ENCODE measurements at places on chromosomes 7 and 10.

DNA sequence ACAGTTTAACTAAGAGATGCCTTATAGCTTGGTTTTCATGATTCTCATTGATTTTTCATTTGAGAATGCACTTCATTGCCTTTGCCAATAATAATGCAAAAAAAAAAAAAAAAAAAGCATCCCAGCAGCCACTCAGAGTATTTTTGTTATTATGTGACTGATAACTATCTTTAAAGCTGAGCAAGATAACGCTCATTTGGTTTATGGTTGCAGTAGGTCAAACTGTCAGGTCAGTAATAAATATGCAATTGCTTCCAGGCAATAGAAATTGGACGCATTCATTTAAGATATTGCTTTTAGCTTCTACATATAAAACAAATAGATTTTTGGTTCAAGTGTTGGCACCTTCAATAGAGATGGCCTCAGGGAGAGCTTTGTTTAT lies 215.1 kb downstream of the PRPF18 start:
- no peak for DNase-seq

DNA sequence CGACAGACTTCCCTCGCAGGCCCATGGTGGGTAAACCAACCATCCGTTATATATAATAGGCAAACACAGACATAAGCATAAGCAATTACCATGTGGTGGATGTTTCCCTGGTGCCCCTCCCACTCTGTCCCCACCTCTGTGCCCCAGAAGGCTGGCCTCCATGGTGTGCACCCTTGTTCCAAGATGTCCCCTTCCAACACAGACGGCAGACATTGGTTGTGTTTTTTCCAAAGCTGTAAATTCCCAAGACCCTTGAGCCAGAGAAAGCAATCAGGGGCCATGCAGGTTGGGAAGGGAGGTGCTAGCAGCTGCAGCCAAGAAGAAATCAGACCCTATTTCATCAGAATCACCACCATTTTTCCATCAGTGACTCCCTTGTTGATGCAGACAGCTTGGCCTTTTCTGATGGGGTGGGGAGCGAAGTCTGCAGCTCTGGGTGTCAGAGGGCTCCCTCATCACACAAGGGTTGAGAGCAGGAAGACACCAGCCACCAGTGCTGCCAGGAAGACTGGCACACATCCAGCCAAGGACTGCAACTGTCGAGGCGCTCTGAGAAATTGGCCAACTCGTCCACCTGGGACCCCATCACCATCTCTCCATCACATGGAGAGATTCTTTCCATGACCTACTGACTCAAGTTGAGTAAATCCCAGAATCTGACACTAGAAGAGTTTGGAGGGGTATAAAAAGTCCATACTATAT lies 86.8 kb upstream of the CHST15 start:
- DNase-seq: no peak

DNA sequence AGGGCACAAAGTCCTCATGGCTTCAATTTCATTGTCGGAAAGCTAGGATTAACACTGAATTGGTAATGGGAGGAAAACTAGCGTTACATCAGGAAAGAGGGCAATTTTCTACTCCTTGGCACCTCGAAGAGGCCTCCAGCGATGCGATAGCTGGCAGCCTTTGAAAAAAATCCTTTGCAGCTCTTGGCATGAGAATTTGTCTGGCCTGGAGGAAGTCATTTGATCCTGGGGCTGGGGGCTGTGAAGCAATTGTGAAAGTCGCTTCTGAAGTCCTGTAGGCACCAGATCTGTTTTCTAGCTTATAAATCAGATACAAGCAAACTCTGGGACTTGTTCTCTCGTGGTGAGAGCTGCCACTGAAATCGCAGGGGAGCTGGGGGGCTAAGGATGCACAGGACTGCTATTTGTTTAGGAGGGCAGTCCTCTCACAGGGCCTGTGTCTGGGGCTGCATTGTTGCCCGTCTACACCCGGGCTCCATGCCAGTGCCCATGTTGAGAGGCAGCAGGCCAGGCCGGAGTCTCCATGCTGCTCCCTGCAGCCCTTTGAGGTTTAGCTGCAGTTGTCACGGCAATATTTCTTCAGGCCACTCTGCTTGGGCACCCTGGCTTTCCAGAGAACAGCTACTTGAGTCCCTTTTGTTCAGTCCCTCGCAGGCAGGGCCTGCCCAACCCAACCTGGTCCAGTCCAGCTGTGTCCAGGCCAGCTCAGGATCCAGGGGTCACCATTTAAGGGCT lies 206.8 kb upstream of the LYZL1 start:
- no peak for DNase-seq

- no peak for DNase-seq
Measured at GRCh38 chr7:50620433-50620832, 55.2 kb upstream of the DDC start.

DNA sequence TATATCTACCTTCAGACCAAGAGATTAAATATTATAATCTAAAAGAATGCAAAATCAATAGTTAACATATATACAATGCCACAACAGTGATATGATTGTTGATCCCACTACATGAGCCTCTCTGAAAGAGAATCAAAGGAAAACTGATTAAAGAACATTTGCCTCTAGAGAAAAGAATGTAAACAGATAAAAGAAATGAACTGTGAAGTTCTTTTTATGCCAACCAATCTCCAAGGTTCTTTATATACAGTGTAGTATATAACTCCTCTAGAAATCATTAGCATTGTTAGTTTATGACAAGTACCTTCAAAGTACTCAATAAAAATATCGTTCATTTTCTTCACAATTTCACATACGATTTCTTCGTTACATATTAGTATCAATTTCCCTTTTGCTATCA lies 20.1 kb downstream of the CNOT4 start:
- DNase-seq: no peak

GRCh38 chr7:23341846-23342598 lies 42.9 kb downstream of the MALSU1 start:
- no peak for DNase-seq

GRCh38 chr10:110399965-110400933 lies 95.5 kb upstream of the SMNDC1 start:
- no peak for DNase-seq

DNA sequence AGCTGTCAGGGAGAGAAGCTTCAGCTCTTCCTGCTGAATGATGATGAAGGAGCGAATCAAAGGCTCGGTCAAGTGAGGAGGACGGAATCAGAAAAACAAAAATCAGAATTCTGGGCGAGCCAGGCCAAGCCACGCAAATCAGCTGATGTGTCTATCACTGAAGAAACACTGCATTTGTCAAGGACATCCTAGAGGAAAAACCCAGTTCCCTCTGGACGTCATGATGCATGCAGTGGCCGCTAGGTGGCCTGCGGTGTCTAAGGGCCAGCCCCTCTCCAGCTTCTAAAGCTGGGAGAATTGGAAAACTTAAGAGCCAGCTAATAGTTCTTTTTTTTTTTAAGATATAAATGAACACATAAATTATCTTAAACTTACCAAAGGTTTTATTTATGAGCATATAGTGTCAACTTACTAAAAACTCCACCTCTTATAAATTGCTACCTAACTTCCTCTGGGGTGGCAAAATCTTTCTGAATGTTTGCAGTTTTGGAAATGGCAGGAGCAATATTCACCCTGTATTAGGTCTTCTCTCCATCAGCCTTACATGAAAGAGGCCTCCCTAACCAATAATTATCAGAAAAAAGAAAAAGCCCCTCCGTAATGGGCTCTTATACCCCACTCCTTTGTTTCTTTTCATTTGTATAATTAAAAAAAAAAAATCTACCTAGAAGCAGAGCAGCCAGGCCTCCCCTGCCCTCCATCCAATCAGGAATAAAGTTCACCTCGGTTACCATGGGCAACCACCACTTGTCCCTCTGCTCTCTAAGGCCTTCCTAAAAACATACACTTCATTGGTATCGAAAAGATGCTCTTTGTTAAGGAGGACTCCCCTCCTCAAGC lies 186.8 kb downstream of the USP6NL start:
- peak; percentile 30 for DNase-seq

GRCh38 chr7:7830122-7830878 lies 111.9 kb upstream of the RPA3 start:
- DNase-seq: no peak

- no peak for DNase-seq
Measured at GRCh38 chr10:75919913-75920312, 488.5 kb downstream of the LRMDA start.

All from stromal cell of bone marrow (primary cell).